ENCODE measurements at places on chromosomes 1 and 21.

DNA sequence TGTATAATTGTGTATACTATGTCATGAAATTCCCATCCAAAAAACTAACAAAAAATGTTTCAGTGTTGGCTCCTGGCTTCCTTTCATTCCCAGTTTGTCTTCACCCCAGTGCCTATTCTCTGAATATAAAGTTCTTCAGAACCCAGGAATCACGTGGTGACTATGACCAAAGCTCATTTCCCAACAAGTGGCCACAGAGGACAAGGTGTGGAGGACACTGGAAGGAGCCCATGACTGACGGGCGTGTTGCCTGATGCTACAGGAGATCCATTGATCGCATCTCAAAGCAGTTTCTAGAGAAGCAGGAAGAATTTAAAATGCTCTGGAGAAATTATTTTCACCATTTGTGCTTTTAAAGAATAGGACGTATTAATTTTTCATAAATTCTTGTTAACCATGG, 7.4 kb upstream of the GREM2 start:
- no peak for DNase-seq

DNA sequence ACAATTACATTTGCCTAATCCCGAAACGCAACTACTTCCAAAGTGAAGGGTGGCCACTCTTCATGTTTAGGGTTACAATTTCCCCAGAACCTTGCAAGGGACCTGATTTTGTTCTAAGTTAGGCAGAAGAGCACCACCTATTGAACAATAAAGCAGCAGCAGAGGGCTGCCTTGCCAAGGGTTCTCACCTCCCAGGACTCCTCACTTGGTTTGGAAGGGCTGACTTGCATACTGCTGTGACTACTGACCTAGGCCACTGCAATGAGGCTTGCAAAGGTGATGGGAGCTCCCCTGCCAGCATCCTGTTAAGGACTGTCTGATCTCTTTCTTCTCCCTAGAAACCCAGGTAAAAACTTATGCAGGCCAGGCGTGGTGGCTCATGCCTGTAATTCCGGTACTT, 14.2 kb downstream of the MTOR start:
- no peak for DNase-seq

DNA sequence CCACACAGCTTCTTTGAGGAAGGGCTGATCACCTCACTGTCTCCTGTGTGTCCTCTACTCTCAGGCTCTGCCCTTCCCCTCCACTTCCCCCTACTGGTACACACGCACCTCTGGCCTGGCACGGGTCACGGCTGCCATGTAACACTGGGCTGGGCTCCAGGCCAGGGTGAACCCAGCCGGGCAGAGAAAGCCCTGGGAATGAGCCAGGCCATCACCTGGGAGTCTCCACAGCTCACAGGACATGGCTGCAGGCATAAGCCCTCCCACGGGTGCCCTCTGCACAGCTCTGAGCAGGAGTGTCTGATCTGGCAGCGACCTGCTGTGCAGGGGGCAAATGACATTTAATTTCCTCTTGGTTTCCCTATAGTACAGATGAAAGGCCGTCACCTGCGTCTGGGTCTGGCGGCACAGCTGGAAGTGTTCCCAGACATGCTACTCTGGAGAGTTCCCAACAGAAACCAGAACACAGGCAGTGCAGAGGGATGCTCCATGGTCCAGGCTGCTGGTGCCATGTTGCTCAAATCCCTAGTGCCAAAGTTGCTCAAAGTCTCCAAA, 61.2 kb downstream of the ERI3 start:
- no peak for DNase-seq

GRCh38 chr1:3172431-3173380, 103.7 kb downstream of the PRDM16 start:
- no peak for DNase-seq

DNA sequence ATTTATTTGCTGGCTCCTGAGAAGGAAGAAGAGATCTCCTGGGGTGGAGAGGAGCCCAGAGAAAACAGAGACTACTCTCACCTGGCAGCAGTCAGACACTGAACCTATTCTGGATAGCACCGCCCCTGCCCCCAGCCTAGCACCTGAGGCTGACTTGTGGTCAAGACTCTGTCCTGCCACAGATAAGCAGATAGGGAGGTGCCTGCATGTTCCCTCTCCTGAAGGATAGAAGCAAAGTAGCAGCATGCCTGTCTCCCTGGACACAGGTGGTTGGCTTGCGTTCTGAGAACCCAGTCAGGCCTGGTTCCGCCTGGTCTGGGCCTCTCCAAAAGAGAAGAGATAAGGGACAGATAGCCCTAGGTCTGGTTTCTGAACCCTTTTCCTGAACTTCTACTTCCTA, 1.3 kb upstream of the EFNA3 start:
- no peak for DNase-seq

DNA sequence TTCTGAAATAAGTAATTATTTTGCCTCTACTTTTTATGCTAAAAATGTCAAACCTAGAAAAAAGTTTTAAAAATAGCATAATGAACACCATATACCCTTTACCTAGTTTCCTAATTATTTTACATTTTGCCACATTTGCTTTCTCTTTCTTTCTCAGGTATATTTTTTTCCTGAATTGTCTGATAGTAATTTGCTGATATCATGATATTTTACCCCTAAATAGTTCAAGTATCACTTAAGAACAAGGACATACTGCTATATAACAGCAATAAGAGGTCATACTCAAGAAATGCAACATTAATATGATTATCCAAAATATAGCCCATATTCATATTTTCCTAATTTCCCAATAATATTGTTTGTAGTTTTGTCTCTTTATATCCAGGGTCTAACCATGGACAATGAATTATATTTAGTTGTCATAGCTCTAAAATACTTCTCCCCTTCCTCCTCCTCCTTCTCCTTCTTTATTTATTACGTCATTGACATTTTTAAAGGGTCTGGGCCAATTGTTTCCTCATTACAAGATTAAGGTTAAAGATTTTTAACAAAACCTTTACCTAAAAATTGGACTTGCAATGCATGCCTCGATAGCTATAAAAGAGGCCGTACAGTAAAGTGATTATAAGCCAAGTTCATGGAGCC, 20.3 kb upstream of the SMYD2 start:
- DNase-seq = no peak

DNA sequence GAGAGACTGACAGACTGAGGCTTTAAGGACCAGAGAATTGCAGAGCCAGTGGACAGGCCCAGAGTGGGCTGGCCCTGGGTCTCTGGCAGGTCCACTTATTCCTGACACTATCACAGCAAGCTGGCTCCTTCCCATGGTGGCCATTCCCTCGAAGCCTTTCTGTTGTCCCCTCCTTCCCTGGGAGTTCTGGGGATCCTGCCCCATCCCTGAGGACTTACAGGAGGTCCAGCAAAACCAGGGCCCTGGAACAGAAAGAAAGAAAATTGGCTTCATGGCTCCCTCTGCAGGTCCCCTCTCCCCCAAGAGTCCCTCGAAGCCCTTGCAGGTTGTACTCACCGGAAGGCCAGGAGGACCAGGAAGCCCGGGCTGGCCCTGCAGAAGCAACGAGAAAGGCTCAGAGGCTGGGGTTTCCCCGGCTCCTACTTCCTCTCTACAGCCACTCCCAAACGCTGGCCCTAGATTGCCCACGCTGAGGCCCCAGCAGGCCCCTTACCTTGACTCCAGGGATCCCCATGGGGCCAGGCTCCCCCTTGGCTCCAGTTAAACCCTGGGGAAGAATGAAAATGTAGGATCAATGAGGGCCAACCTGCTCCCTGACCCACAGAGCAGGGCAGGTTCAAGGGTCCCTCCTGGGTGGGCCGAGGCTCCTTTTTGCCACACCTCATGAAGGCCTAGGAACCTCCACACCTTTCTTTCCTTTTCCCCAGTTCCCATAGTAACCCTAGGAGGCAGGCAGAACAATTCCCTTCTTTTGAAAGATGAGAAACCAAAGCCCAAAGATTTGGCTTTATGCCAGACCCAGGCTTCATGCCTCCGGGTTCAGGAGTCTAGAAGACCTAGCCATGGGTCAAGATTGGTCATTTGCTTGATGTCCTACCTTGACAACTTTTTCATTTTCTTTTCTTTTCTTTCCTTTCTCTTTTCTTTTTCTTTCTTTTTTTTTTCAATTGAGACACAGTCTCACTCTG, 4.6 kb downstream of the COL9A2 start:
- DNase-seq = no peak

GRCh38 chr1:33378976-33379375, 51.9 kb downstream of the PHC2 start:
- DNase-seq = no peak

DNA sequence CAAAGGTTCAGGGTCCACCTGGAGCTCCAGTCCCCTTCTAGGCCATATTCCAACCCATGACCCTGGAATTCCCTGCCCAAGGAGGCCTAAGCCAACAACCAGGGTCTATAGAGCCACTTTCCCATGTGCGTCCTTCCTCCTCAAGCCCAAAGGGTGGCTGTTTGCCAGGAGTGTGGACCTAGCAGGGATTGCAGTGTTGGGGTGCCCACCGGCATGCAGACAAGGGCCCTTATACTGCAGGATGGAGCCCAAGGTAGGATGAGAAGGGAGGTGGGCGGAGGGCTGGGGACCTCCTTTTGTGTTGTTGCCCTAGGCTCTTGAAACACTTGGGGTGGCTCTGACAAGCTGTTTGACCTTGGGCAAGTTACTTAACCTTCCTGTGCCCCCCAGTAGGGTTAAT, 19.7 kb upstream of the ADGRB2 start:
- DNase-seq = no peak

DNA sequence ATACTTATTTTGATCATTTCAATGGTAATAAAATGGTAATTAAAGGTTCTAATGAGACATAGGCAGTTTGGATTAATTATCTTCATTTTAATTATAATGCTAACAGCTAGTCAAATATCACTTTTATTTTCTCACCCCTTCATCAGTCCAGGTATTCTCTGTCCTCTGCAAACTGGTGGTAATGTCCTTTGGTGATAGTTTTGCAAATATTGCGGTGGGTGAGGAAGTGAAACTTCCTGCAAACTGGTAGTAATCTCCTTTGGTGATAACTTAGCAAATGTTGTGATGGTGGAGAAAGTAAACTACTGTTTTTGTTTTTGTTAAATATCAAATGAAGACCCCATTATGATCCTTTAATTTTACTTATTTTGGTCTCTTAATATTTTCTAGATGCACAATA, 209.0 kb downstream of the AMY1C start:
- DNase-seq = no peak

DNA sequence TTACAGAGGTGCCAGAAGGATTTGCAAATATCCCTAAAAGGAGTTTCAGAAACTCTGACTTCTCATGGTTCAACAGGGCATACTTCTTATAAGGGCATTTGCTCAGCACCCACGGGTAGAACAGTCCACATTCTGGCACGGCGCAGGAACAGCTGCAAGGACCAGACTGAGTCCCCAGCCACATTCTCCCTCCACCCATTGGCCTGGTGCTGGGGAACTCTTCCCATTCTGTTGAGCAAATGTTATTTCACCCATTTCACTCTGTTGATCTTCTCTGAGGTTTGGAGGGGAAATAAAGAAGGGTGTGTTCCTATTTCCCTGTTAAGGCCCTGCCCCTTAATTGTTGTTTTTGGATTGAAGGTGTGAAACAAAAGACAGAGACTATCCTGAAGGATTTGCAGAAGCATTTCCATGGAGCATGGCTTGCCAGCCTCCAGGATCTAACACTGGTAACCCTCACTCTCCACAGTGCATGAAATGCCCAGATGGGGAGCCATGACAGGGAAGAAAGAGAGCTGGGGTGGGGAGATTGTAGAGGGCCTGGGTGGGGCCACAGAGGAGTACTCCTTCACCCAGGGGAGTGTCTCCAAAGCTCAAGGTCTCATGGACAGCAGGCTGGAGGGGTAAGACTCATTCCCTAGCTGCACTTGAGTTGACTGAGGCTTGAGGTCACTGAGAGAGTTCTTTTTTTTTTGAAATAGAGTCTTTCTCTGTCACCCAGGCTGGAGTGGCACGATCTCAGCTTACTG, 35.0 kb downstream of the INAVA start:
- DNase-seq = no peak

DNA sequence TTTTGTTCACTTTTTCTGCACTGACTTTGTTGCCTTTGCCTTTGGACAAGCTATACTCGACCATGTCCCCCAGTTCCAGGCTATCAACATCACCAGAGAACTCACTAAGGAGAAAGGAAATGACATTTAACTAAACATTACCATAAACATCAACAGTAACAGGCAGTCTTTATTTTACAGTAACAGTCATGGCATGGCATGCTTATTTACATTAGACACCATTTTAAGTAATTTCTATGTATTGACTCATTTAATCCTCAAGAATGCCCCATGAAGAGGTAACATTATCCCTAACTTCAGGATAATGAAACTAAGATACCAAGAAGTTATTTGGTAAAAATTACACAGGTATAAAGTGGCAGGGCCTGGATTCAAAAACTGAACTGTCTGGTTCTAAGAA, 8.7 kb upstream of the NRAS start:
- DNase-seq = no peak

DNA sequence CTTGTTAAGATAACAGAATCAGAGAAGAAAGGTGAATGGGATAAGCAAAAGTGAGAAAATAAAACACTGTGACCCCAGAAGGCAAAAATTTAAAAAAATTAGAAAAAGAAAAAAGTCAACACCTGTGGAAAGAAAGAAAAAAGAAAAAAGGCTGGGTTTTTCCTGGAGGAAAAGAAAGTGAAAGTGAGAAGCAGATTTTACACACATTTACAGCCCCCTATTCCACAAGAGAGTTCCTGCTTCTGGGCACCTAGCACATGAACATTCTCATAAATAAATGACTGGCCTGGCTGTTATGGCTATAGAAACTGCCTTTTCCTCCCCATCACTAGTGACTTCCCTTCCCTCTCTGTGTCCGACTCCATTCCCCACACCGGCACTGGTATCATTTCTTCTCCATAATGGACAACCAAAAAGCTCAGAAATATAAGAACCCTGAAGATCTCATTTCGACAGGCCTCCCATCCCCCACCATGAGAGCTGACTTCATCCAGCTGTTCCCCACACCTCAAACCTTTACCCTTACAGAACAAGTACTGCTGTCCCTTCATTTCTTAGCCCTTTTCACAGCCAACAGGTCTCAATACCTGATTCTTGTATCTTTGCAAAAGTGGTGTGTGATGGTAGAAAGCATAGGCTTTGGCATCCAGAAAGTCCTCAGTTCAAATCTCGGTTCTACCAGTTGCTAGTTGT, 12.6 kb downstream of the MTF1 start:
- no peak for DNase-seq

DNA sequence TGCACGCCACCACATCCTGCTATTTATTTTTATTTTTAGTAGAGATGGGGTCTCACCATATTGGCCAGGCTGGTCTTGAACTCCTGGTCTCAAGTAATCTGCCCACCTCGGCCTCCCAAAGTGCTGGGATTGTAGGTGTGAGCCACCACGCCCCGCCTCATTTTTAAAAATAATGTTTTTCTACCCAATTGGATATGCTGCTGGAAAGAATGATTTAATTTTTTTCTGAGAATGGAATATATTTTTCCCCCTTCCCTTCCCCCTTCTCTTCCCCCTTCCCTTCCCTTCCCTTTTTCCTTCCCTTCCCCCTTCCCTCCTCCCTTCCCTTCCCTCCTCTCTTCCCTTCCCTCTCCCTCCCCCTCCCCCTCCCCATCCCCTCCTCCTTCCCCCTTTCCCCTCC, 17.7 kb upstream of the HMGN1 start:
- no peak for DNase-seq
